ENCODE measurements at places on chromosomes 11 and 22. TPM values are rescaled to one million over a fixed set of nuclear protein-coding genes. Genes with fewer than 3 reads are reported as not detected.

DNA sequence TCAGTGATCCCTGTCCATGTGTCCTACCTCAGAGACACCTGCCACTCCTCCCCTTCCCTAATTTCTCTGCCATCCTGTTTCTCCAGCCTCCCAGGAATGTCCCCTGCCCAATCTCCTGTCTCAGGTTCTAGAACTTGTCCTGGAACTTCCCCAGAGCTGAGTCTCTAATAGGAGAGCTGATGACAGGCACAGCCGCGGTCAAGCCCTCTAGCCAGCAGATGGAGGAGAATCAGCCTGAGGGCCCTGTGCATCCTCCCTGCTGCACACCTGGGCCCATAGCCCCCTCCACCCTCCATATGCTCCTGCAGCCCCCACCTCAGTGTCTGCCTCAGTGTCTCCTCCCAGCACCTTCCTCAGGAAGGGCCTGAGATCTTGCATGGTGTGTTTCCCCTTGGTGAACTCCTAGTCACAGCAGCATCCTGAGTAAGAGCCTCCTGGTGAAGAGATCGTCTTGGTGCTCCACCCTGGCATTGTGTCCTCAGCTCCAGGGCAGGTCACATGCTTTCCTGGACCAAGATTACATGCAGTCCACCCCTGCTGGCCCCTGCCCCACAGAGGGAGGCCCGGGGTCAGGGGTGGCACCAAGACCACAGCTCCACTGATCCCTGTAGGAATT, 43.9 kb upstream of the VPREB1 start:
- DNase-seq = no peak

GRCh38 chr22:20989323-20990138, 7.4 kb downstream of the LZTR1 start:
- DNase-seq = peak; percentile 45

DNA sequence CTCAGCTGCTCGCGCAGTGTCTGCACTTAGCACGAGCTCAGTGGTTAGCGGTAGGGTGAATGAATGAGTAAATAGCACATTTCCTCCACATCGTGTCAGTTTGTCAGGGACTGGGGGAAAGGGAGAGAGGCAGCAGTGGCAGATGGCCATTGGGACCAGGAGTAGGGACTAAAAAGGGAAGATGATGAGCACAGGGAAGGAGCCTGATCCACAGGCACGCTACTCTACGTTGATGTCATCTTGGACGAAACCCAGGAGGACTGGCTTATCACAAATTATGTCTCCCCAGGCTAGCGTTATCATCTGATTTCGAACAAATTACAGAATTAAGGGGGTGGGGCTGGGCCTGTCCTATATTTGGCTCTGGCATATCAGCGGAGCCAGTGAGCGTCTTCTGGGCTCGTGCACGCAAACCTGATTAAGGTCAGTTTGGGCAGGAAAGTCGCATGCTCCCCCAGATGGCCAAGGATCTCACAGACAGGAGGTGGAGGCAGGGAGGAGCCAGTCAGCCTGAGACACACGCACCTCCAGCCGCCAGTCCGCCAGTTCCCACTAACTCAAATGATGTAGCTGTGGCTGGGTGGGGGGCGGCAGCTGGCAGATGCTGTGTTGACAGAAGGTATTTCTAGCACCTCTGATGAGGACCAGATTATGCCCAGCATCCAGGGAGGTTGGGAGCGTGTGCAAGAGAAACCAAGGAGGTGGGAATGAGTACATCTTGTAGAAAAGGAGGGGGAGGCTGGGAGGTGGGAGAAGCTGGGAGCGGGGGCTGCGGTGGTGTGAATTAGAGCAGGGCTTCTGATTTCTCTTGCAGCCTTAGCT, 97.4 kb upstream of the PRDM11 start:
- no peak for DNase-seq

DNA sequence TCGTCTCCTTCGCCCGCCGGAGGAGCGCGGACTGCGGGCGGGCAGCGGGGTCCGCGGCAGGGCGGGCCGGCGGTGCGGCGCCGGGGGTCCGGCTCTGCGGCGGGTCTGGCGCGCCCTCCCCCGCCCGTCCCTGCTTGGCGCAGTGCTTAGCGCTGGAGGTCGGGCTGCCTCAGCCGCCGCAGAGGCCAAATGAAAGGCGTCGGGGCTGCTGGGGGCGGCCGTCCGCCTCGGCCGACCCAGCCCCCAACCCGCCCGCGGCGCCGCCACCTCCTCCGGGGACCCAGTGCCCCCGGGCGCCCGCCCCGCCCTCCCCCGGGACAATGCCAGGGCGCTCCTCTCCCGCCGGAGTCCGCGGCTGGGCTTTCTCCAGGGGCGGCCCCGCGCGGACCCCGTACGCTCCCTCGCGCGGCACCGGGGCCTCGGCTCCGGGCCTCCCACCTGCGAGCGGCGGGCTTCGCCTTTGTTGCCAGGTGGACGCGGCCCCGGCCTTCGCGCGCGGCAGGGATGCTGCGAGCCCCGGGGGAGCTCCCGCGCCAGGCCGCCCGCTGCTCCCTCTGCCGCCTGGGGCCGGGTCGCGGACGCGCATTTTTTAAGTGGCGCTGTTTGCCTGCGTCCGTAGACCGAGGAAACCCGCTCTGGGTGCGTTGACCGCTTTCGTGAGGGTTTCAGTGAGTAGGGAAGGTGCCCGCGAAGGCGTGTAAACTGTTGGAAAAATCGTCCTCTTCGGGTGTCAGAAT, 583 bp downstream of the APLP2 start:
- peak; percentile 9 for DNase-seq

- no peak for DNase-seq
Measured at GRCh38 chr11:35953081-35953760, 9.4 kb downstream of the LDLRAD3 start.

- no peak for DNase-seq
Measured at GRCh38 chr11:128069665-128070064, 517.7 kb downstream of the ETS1 start.

DNA sequence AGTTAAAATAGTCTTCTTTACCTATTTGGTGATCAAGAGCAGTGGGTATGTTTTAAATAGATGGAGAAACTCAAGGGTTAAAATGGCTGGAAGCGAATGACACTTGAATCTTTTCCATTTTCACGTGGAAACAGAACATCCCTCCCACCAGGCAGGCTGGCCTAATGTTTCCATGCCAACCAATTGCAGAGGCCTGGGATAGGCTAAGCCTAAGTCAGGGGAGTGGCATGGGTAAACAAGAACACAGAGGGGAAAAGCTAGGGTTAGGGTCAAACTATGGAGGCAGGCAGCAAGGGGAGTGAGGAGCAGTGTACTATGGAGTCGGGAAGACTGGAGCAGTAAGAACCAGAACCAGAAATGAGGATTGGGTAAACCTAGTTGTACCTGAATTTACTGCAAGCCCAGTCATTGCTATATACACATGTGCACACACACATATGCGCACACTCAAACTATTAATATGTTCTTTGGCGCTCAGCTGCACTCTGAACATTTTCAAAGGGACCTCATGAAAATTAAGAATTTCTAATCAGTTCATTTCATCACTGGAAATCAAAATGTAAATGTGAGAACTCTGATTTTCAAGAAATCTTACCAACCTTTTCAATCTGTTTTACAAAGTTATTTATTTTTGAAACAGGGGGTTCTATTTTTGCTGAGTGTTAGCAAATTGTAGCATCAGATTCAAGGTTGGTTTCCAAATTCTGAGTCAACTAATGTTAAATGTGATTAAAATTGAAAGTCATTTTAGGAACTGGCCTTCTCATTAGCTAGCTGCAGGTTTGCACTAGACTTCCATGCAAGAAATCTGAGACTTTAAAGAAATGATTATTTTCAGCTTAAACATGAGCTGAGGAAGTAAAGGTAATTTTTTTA, 327.0 kb upstream of the CCDC90B start:
- no peak for DNase-seq

DNA sequence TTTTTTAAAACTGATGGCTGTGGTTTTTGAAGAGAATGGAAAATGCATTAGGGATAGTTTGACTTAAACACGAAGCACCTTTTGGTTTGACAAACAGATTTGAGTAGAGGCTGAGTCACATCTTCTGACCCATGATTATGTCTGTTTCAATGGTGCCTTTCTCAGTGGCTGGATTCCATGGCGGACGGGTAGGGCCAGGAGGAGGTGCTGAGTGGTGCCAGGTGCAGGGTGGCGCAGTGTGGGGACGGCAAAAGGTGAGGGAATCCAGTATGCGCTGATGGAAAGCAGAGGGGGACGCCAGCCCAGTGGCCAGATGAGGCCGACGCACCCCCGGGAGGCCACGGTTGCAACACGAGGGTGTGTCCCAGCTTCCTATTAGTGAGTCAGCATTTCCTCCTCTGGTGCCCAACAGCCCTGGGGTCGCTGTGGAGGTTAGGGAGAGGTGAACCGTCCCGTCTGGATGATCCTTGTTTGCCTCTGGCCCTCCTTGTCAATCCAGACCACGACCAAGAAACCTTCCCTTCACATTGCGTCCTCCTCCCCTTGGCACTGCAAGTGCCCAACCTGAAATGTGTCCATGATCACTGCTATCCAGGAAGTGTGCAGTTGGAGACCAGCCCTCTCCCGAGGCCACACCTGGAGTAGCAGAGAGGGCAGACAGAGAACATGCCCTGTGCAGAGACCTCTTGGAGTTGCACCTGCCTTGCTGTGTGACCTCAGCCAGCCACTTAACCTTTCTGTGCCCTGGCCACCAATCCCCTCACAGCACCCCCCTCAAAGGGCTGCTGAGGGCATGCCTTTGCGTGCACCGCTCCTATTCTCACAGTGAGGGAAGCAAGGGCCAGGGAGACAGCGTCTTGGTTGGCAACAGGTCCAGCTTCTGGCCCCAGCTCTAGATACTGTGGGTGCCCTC, 32.5 kb upstream of the ATXN10 start:
- peak; percentile 88 for DNase-seq

GRCh38 chr11:73236854-73237253, 18.8 kb downstream of the P2RY2 start:
- no peak for DNase-seq

- DNase-seq = peak; percentile 71
Measured at GRCh38 chr11:102495161-102496042, 35.1 kb downstream of the MMP7 start.

DNA sequence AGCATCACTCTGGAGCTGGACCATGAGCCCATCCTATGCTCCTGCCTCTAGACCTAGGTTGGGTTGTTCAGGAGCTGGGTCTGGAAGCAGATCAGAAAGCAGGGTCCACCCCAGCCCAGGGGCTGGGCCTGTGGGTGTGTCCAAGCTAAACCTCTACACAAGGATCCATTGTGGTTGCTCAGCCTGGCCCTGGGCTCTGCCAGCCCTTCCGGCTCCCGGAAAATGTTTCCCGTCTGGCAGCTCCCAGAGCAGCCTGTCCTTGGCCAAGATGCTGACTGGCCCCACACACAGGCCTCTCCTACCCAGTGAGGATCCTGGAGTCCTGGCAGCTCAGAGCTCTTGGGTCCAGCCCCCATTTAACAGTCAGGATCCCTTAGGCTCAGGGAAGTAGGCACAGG, 35.3 kb upstream of the FCHSD2 start:
- DNase-seq = peak; percentile 91

DNA sequence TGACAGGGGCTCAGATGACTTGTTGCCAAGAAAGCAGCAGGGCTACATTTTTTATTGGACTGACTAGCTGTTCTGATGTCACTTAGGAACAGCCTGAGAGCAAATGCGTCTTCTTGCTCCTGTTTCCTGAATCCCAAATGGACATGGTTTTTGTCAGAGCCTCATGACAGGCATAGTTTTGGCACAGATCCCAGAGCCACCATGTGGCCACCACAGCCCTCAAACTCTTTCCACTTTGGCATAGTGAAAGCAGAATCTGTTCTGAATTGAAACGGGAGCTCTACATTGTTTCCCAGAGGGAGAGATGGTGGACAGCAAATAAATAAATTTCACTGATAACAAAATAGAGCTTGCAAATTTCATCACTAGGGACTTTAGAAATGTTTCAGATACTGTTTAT, 222.2 kb downstream of the C11orf87 start:
- DNase-seq = peak; percentile 29

DNA sequence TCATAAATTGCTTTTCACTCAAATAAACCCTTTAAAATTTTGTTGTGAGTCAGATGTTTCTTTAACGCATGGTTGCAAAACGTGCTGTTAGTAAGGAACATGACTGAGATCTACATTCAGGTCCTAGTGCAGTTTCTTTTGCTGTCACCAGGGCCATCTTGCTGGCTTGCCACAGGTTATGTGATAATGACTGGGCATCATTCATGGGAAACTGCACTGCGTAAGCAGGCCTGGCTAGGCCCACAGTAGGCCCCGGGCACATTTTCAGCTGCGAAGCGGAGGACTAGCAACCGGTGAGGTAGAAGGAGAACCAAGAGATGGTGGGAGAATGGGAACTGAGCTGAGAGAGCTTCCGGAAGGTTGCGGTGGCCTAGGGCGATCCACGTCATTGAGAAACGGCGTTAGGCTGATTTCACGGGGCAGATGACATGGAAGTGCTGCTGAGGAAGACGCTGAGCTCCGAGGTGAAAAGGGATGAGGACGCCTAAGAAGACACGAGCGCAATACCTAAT, 3.2 kb upstream of the KLHDC7B start:
- no peak for DNase-seq

GRCh38 chr11:127567237-127567932, 566.8 kb upstream of the KIRREL3 start:
- DNase-seq = no peak

- DNase-seq = peak; percentile 56
Measured at GRCh38 chr11:80846979-80847378, 1406.1 kb upstream of the TENM4 start.

- DNase-seq = no peak
Measured at GRCh38 chr22:37122598-37123180, 13.2 kb upstream of the TMPRSS6 start.

DNA sequence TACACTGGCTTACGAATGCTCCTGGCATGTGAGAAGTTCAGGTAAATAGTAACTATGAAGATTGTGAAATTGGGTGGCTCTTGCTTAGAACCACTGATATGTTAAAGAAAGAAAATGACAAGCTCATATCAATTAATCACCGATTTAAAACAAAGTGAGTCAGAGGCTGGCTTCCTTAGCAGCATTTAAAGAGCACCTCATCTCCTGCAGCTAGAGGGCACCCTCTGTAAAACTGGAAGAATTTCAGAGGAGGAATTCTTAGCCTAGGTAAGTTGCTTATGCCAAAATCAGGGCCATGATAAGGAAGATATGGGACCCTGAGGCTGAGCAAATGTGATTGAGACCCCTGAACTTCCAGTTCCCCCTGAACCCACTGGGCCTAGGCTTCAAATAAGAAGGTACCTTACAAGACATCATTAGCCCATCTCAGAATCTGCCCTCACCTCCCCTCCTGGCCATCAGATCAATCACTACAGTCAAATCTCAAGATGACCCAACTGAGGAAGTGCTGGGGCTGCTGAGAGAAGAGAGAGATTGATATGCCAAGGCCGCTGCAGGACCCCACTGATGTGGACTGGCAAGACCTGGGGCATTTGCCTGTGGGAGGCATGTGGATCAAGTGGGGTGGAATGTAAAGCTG, 8.6 kb upstream of the CD3E start:
- peak; percentile 42 for DNase-seq

GRCh38 chr11:72869831-72870230, 55.6 kb downstream of the ATG16L2 start:
- no peak for DNase-seq

FIBIN gene
- total RNA-seq = not detected

TMEM191C gene
- 1.1 TPM for total RNA-seq

ELMOD1 gene
- 2.3 TPM for total RNA-seq

MRGPRX3 gene
- 0.93 TPM for total RNA-seq

TRIM51 gene
- not detected for total RNA-seq

CSF2RB gene
- not detected for total RNA-seq

TRIM49 gene
- total RNA-seq = not detected

ELFN2 gene
- total RNA-seq = 7.0 TPM

DDI1 gene
- not detected for total RNA-seq
